ENCODE measurements at places on chromosomes 13 and 19. TPM values are rescaled to one million over a fixed set of nuclear protein-coding genes. Genes with fewer than 3 reads are reported as not detected.

- H3K36me3 ChIP-seq: no peaks in the 10 kb centered on the region
- no peaks in the 10 kb centered on the region for H3K27me3 ChIP-seq
- H3K4me3 ChIP-seq: no peak overlapping the region
- peak overlapping the region; percentile 38 for H3K27ac ChIP-seq
These were observed 108.3 kb downstream of the SACS start for GRCh38 chr13:23325191-23325590.

The ENOX1 gene
- total RNA-seq: 0.34 TPM

The FGF22 gene
- total RNA-seq: 0.15 TPM

- no peak for DNase-seq
- H3K36me3 ChIP-seq: no peaks in the 10 kb centered on the region
- H3K4me3 ChIP-seq: no peak overlapping the region
- H3K27me3 ChIP-seq: no peaks in the 10 kb centered on the region
- no peak overlapping the region for H3K27ac ChIP-seq
- H3K4me1 ChIP-seq: no peaks in the 10 kb centered on the region
These were observed 76.2 kb downstream of the GGACT start for GRCh38 chr13:100512422-100512821.

GRCh38 chr19:33686687-33687480, 65.1 kb downstream of the CHST8 start:
- peaks cover 63% of the 10 kb centered on the region for H3K27me3 ChIP-seq
- DNase-seq: no peak
- no peaks in the 10 kb centered on the region for H3K4me1 ChIP-seq
- H3K36me3 ChIP-seq: no peaks in the 10 kb centered on the region
- no peak overlapping the region for H3K27ac ChIP-seq

DNA sequence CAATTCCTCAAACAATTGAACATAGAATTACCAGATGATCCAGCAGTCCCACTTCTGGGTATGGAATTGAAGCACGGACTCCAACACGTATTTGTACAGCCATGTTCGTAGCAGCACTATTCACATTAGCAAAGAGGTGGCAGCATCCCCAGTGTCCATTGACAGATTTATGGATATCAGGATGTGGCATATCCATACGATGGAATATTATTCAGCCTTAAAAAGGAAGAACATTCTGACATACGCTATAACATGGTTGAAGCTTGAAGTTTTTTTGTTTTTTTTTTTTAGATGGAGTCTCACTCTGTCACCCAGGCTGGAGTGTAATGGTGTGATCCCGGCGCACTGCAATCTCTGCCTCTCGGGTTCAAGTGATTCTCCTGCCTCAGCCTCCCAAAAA, 220.6 kb downstream of the ZIC5 start:
- H3K27ac ChIP-seq: no peak overlapping the region
- H3K36me3 ChIP-seq: no peaks in the 10 kb centered on the region
- no peaks in the 10 kb centered on the region for H3K27me3 ChIP-seq
- DNase-seq: no peak
- no peaks in the 10 kb centered on the region for H3K4me1 ChIP-seq

DNA sequence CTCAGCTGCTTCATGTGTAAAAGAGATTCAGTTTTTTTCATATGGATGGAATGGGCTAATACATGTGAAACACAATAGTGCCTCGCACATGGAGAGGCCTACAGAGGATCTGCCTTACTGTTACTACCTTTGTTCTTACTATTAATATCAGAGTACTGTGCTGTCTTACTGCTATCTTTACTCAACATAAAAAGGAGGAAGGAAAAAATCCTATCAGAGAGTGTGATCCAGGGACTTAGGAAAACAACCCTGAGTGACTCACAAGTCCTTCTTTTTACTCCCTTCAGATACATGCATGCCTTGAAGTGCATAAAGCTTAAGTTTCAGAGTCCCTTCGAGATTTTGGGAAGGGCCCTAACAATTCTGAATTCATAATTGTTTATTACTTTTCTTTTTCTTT, 136.8 kb downstream of the TBC1D4 start:
- peaks cover 65% of the 10 kb centered on the region for H3K36me3 ChIP-seq
- peak overlapping the region; percentile 7 for H3K27ac ChIP-seq
- H3K4me1 ChIP-seq: no peaks in the 10 kb centered on the region
- no peak overlapping the region for H3K4me3 ChIP-seq

The FLT1 gene
- total RNA-seq: 28.8 TPM

GRCh38 chr13:26964278-26965250, 204.0 kb upstream of the GPR12 start:
- no peaks in the 10 kb centered on the region for H3K27me3 ChIP-seq
- no peak overlapping the region for H3K4me3 ChIP-seq
- no peaks in the 10 kb centered on the region for H3K4me1 ChIP-seq
- no peaks in the 10 kb centered on the region for H3K36me3 ChIP-seq
- DNase-seq: no peak

The CLDN10 gene
- 0.17 TPM for total RNA-seq

DNA sequence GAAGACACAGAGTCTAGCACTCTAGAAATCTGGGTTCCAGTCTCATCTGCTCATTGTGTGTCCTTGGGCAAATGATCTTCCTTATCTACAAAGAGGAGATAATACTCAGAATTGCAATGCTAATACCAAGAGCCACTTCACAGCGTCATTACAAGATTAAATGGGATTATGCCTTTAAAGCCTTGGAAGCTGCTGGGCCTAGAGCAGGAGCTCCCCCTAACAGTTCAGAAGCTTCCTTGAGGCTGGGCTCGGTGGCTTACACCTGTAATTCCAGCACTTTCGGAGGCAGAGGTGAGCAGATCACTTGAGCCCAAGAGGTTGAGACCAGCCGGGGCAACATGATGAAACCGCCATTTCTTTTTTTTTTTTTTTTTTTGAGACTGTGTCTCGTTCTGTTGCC, 27.6 kb downstream of the AP2S1 start:
- no peaks in the 10 kb centered on the region for H3K36me3 ChIP-seq
- no peak overlapping the region for H3K27ac ChIP-seq
- no peak overlapping the region for H3K4me3 ChIP-seq
- no peaks in the 10 kb centered on the region for H3K4me1 ChIP-seq

The ZNF121 gene
- 17.9 TPM for total RNA-seq

DNA sequence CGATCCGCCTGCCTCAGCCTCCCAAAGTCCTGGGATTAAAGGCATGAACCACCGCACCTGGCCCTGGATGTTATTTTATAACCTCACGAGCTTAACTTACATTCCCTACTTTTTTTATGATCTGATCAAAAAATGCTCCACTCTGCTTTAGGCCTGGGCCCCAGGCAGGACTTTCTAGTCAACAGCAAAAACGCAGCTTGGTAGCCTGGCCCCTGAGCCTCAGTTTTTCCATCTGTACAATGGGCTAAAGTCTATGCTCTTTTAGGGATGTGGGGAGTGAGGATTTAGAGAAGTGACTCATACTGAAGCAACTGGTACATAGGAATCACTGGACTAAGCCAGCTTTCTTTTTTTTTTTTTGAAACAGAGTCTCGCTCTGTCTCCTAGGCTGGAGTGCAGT, 11.9 kb upstream of the PIK3R2 start:
- no peaks in the 10 kb centered on the region for H3K4me1 ChIP-seq
- no peak overlapping the region for H3K4me3 ChIP-seq
- H3K27me3 ChIP-seq: no peaks in the 10 kb centered on the region

DNA sequence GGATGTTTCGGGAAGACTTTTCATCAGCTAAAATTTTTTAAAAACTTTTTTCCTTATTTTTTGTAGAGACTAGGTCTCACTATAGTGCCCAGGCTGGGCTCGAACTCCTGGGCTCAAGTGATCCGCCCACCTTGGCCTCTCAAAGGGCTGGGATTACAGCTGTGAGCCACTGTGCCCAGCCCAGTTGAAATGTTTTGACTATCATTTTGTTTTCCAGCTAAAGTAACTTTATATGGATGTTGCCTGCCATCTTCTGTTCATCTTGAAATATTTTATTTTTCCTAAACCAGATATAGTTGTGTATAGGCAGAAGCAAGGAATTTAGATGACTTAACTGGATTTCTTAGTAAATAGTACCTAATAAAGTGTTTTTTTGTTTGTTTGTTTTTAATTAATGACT, 7.0 kb downstream of the CAB39L start:
- H3K4me3 ChIP-seq: no peak overlapping the region
- no peak overlapping the region for H3K27ac ChIP-seq
- H3K4me1 ChIP-seq: no peaks in the 10 kb centered on the region

GRCh38 chr13:29977476-29978120, 127.2 kb upstream of the UBL3 start:
- H3K27ac ChIP-seq: no peak overlapping the region
- H3K4me1 ChIP-seq: no peaks in the 10 kb centered on the region
- H3K4me3 ChIP-seq: no peak overlapping the region

DNA sequence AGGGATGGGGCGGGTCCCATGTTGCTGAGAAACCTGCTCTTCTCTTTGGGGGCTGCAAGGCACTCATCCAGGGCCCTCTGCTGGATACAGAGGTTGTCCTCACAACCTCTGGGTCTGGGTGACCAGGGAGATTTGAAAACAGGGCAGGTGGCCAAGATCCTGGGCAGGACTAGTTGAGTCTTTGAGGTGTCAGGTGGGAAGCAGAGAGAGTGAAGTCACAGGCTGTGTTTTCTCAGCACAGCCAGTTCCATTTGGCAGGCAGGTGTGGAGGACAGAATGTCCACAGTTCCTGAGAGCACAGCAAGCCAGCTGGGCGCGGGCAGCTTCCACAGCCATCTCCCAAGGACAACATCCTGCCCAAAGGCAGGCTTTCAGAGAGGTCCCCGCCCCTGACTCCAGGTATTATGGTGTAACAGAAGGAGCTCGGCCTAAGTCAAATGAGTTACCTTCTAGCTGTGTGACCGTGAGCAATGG, 118.8 kb downstream of the NUFIP1 start:
- H3K4me1 ChIP-seq: peaks cover 23% of the 10 kb centered on the region
- no peaks in the 10 kb centered on the region for H3K27me3 ChIP-seq
- H3K4me3 ChIP-seq: no peak overlapping the region
- no peaks in the 10 kb centered on the region for H3K36me3 ChIP-seq

DNA sequence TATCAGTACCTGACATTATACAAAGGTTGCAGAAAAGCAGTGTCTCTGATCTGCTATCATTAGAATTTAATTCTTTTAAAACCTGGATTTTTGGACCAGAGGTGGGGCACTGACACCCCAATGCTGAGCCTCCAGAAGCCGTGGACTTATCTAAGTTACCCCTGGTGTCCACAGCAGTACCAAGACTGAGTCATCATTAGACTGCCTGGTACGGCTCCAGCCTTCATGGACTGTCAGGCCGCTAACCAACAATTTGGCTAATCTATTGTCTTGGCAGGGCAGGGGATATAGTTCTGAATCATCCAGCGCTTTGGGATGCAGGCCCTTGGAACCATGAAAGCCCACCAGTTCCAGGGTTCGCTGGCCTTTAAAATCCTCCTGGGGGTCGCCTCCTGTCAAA, 78.3 kb downstream of the TSHZ3 start:
- H3K4me1 ChIP-seq: no peaks in the 10 kb centered on the region
- no peaks in the 10 kb centered on the region for H3K36me3 ChIP-seq
- no peak overlapping the region for H3K27ac ChIP-seq
- no peaks in the 10 kb centered on the region for H3K27me3 ChIP-seq
- no peak overlapping the region for H3K4me3 ChIP-seq
- no peak for DNase-seq

- no peak overlapping the region for H3K4me3 ChIP-seq
- peaks cover 21% of the 10 kb centered on the region for H3K4me1 ChIP-seq
- H3K27ac ChIP-seq: no peak overlapping the region
- H3K27me3 ChIP-seq: no peaks in the 10 kb centered on the region
- DNase-seq: no peak
These were observed 31.2 kb upstream of the RCBTB2 start for GRCh38 chr13:48564056-48564455.

DNA sequence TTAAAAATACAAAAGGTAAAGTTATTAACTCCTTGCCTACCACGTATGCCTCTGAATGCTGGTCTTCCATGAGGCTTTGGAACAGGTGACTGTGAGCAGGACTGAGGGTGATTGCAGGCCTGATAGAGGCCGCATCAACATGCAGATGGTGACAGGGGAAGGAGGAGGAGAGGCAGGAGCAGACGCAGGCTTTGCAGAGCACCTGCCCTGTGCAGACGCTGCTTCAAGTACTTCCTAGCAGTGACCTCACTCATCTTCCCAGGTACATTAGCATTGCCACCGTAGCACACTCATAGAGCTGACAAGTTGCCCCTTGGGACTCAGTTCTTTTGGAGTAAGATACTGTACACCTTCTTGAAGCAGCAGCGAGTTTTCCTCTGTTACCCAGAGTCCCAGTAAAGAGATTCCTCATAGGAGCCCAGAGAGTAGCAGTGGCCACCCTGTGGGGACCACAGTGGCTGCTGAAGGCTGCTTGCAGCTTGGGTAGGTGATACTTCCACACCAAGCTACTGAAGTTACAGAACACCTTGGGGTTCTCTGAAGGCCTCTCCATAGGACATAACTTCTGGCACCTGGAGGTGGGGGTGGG, 56.0 kb downstream of the ZNF536 start:
- H3K27ac ChIP-seq: no peak overlapping the region
- H3K36me3 ChIP-seq: no peaks in the 10 kb centered on the region
- DNase-seq: no peak
- H3K27me3 ChIP-seq: no peaks in the 10 kb centered on the region

The ATP4A gene
- total RNA-seq: not detected
